ENCODE measurements at places on chromosomes 3 and 15.

DNA sequence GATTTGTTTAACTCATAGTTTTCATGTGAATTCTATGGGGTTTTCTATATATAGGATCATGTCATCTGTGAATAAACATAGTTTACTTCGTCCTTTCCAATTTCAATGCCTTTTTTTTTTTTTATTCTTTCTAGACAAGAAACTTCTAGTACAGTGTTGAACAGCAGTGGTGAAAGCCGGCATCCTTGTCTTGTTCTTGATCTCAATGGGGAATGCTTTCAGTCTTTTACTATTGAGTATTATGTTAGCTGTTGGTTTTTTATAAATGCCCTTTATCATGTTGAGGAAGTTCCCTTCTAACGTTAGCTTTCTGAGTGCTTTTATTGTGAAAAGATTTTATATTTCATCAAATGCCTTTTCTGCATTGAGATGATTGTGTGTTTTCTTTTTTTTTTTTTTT lies 69.0 kb downstream of the SLMAP start:
- DNase-seq = no peak

DNA sequence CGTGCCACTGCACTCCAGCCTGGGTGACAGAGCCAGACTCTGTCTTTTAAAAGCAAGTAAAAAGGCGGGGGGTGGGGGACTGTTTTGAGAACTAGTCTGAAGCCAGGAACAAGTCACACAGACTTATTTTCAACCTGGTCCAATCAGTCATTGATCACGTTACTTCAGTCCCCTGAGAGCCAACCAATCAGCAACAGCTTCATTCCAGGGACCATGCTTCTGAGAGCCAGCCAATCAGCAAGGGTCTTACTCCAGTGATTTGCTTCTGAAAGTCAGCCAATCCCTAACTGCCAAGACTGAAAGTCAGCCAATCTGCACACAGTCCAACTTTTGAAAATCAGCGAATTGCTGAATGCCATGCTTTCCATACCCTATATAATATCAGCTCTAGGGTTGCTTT lies 48.6 kb upstream of the C15orf39 start:
- no peak for DNase-seq

DNA sequence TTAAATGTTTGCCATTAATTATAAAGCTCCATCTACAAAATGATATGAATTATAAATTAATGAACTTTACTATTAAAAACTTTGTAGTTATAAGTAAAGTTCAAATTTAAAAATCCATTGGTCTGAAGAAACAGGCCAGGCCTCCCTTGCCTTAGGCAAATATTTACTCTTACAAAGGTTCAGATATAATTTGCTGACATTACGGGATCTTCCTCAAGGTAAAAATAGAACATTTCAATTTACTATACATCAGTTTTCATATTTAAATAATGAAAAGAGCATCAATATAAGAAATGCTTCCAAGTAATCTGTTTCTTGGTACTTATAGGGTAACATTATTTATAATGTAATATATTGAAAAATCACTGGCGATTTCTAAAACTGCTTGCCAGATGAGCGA lies 3.7 kb downstream of the CMTM6 start:
- DNase-seq = no peak

DNA sequence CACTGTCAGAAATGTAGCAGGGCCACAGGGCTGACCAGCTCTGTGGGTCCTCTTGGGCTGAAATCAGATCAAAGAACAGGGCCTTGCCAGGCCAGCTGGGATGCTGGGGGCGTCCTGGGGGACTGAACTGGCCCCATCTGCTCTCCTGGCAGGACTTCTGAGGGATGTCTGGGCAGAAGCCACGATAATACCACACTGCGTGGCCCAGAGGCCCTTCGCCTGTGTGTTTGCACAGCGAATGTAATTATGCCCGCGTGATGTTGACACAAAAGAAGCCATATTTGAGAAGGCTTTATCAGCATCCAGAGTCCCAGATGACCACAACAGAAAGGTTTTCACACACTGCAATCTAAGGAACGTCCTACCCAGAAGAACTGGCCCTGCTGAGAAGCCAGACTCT lies 174.0 kb downstream of the RAB11A start:
- no peak for DNase-seq

DNA sequence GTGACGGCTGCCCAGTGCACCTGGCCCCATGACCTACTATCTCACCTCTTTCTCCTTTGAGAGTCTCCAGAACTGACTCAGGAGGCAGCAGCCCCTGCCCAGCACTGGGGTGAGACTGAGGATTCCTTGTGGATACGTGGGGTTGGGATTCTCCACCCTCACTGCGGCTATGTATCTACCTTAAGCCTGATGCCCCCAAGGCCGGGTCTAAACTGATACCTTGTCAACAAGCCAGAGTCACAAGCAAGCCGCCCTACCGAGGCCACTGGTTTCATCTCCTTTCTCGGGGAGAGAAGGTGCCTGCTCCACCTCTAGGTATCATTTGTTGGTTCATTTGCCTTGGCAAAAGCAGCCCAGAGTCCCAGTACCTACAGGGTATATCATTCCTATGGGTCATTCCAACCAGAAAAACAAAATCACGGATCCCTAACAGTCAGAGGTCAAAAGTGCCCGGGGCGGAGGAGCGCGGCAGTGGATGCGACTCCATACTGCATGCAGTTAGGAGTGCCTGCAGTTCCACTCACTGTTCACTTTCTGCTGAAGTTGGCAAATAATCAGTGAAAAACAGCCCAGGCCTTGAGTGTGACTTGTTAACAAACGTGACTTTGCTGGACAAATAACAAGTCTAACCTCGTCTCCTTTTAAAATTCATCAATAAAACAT lies 47.5 kb downstream of the ABTB1 start:
- no peak for DNase-seq

- no peak for DNase-seq
Observed at GRCh38 chr3:173659972-173660371, 262.4 kb downstream of the NLGN1 start.

GRCh38 chr3:23761440-23761896 lies 44.3 kb upstream of the UBE2E1 start:
- DNase-seq = no peak

GRCh38 chr15:72728821-72729220 lies 42.8 kb downstream of the BBS4 start:
- no peak for DNase-seq

GRCh38 chr3:148625095-148625736 lies 72.5 kb upstream of the AGTR1 start:
- no peak for DNase-seq
